ENCODE measurements at places on chromosomes 2 and 18. TPM values are rescaled to one million over a fixed set of nuclear protein-coding genes. Genes with fewer than 3 reads are reported as not detected.
A peak's percentile ranks its signal among the peaks of the same experiment; 100 is the strongest.

- H3K27me3 ChIP-seq: no peaks in the 10 kb centered on the region
- no peak overlapping the region for H3K4me3 ChIP-seq
- no peaks in the 10 kb centered on the region for H3K4me1 ChIP-seq
- H3K36me3 ChIP-seq: peaks cover 30% of the 10 kb centered on the region
These were observed 35.5 kb upstream of the CYP27A1 start for GRCh38 chr2:218746470-218746795.

DNA sequence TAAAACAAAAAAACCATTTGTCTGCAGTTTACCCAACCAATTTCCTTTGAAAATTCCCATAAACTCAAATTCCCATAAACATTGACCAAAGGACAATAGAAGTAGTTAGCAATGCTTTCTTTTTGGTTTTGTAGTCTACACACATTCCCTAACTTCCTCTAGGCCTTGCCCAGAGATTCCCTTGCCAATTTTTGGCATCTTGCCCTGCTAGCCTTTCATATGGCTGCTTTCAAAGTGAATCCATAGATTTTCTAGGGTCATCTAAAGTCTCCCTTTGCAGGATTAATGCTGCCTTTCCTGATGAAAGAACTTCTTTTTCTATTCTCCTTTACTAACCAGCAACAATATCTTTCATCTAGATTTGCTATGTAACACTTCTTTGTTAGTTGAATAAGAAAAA, 33.4 kb downstream of the THSD7B start:
- H3K4me1 ChIP-seq: no peaks in the 10 kb centered on the region
- H3K36me3 ChIP-seq: no peaks in the 10 kb centered on the region
- DNase-seq: no peak
- H3K27me3 ChIP-seq: peaks cover 2% of the 10 kb centered on the region
- no peak overlapping the region for H3K4me3 ChIP-seq

- H3K27ac ChIP-seq: peak overlapping the region; percentile 8
- no peaks in the 10 kb centered on the region for H3K27me3 ChIP-seq
- no peaks in the 10 kb centered on the region for H3K36me3 ChIP-seq
These were observed 151.6 kb downstream of the DTNB start for GRCh38 chr2:25521665-25522387.

DNA sequence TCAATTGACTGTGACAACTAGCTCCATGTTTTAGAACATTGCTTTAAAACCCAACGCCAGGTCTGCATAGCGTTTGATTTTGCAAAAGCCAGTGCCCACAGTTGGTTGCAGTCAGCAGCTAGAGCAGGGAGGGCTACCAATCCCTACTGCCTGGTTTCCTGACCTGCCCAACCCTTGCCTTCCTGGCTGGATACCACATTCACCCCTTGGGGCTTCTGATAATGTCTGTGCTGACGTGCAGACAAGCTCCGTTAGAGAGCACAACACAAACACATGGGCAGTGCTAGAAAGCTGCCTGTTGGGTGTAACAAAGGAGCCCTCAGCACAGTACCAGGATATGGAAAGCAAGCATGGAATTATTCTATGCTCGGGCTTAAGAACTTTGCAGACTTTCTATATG, 71.4 kb upstream of the THSD7B start:
- H3K27me3 ChIP-seq: no peaks in the 10 kb centered on the region
- DNase-seq: no peak
- H3K27ac ChIP-seq: no peak overlapping the region
- H3K4me3 ChIP-seq: no peak overlapping the region

Gene LIMS4
- 0.97 TPM for total RNA-seq

Gene TNS1
- 28.9 TPM for total RNA-seq

DNA sequence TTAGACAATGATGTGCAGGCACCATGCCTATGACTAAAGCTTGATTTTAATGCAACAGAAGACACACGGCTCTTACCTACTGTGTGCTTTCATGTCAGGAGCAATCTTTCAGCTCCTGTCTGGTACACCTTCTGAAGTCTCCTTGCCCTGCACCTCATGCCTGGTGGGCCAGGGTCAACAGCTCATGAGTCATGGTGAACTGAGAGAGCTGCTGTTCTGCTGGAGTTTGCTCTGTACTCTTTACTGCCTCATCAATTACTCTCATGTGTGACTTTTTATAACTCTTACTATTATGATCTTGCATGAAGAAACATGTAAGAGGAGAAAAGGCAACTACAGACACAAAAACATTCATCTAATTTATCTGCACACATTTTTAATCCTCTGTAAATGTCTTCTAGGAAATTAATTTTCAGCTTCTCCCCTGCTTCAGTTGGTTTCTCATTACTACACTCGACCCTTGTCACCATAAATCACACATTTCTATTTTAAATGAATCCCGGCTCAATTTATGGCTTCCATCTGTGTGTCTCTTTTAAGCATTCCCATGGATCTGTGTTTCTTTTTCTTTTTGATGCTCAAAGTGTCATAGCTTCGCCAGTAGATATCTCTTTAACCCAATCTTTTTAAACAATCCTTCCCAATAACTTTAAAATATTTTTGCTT, 9.7 kb downstream of the SERPINB7 start:
- H3K27me3 ChIP-seq: no peaks in the 10 kb centered on the region
- H3K4me3 ChIP-seq: no peak overlapping the region
- no peaks in the 10 kb centered on the region for H3K36me3 ChIP-seq
- H3K4me1 ChIP-seq: peaks cover 6% of the 10 kb centered on the region
- no peak overlapping the region for H3K27ac ChIP-seq

GRCh38 chr2:156541229-156541628, 105.0 kb downstream of the GPD2 start:
- H3K27ac ChIP-seq: no peak overlapping the region
- H3K36me3 ChIP-seq: no peaks in the 10 kb centered on the region
- no peak overlapping the region for H3K4me3 ChIP-seq
- DNase-seq: no peak
- H3K4me1 ChIP-seq: peaks cover 5% of the 10 kb centered on the region

DNA sequence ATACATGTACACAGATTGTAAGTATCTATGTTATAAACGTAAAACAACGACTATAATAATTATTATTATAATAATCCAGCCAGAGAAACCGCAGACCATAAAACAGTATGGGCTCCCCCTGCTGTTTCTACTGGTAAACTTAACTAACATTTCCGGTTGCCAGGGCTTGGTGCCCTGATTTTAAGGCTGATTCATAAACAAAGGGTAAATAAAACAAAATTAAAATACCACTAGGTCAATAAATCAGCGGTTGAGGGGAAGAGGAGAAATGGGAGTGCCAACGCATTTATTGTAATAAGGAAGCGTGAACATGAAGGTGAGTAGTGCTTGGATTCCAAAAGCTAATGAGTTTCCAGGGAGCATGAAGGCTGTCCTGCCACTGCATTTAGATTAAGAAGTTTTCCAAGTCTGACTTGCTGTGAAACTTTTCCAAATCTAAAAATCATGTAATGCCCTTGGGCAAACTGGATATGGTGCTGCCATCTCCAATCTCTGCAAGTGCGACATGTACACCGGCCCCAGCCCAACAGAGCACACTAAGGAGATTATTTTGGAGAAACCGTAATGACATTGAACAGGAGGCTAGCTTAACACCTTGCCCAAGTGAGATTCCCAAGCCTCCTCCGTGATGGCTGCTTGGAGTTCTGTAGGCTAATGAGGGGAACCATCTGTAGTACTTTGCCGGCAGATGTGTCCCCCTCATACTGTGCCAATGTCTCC, 50.7 kb upstream of the HNRNPA3 start:
- H3K4me3 ChIP-seq: no peak overlapping the region
- H3K27ac ChIP-seq: no peak overlapping the region
- no peaks in the 10 kb centered on the region for H3K36me3 ChIP-seq
- DNase-seq: peak; percentile 56
- H3K4me1 ChIP-seq: peaks cover 15% of the 10 kb centered on the region

- no peak overlapping the region for H3K27ac ChIP-seq
- H3K4me1 ChIP-seq: no peaks in the 10 kb centered on the region
- H3K36me3 ChIP-seq: no peaks in the 10 kb centered on the region
- no peaks in the 10 kb centered on the region for H3K27me3 ChIP-seq
- no peak overlapping the region for H3K4me3 ChIP-seq
These were observed 849.4 kb downstream of the LRRTM4 start for GRCh38 chr2:76672798-76673197.

DNA sequence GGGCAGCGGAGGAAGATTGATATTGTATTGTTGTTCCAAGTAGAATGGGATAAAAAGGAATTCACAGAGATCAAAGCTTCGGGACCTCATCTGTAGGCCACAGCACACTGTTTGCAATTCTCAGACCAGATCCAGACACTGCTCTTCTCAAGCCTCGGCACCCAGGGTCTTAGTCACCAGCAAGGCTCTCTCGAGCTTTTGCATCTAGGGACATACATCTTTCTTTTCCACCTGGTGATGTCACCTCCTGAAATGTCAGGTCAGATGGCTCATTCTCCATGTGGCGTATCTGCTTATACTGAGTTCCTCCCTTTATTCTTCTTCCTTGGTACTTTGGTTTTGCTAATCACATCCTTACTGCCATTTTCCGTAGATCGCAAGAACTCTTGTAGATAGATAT, 42.9 kb upstream of the SNTG2 start:
- no peak overlapping the region for H3K4me3 ChIP-seq
- H3K27me3 ChIP-seq: no peaks in the 10 kb centered on the region
- no peak for DNase-seq
- H3K27ac ChIP-seq: no peak overlapping the region

- H3K27me3 ChIP-seq: peaks cover 6% of the 10 kb centered on the region
- H3K27ac ChIP-seq: no peak overlapping the region
- H3K4me3 ChIP-seq: no peak overlapping the region
- no peak for DNase-seq
These were observed 2.5 kb upstream of the TET3 start for GRCh38 chr2:73982140-73982617.

DNA sequence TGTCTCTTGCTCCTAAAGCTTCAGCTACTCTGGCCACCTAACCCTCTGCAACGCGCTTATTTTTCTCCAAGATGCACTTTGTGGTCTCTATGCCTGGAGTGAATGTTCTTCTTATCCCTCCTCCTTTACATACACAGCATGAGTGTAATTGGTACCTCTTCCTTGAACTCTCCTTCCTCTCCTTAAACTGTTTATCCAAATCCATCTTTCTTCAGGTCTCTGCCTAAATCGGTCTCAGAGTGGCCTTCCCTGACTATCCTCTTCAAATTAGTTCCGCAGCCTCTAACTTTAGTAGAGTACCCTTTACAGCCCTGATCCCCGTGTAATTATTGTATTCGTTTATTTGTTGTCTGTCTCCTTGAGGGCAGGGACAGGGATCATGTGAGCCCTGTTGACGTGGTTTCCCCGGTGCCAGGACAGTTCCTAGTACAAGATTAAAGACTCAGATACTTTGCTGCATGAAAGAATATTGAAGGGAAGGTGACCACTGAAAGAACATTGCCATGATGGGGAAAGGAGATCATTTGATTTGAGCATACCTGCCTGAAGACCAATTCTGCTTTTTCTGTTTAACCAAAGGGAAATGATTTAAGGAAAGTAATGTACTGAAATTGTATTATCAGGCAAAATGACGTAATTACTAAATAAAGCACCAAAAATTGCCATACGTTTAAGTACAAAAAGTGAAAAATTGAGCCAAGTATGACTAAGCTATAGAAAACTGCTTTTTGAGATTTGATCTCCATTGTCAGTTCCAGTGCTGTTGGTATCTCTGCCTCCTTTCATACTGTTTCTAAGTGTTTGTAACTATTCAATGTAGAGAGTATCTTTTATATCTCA, 1.2 kb downstream of the CNOT9 start:
- peaks cover 63% of the 10 kb centered on the region for H3K36me3 ChIP-seq
- H3K27me3 ChIP-seq: no peaks in the 10 kb centered on the region
- H3K4me1 ChIP-seq: peaks cover 47% of the 10 kb centered on the region
- H3K4me3 ChIP-seq: peak overlapping the region; percentile 91
- H3K27ac ChIP-seq: peak overlapping the region; percentile 100

Gene ESPNL
- 0.13 TPM for total RNA-seq

- no peak overlapping the region for H3K27ac ChIP-seq
- peak; percentile 33 for DNase-seq
- H3K4me1 ChIP-seq: no peaks in the 10 kb centered on the region
- H3K4me3 ChIP-seq: no peak overlapping the region
These were observed 23.3 kb upstream of the ROCK1 start for GRCh38 chr18:21134895-21135294.

Measured in activated CD8-positive, alpha-beta T cell treated with anti-CD3 and anti-CD28 coated beads, Interleukin-2, amount 10 ng/mL, durations not matched to agents 7 days and 5 days (primary cell).